ENCODE measurements at places on chromosomes 2 and 18. TPM values are rescaled to one million over a fixed set of nuclear protein-coding genes. Genes with fewer than 3 reads are reported as not detected.

ICOS gene
- not detected for polyA plus RNA-seq

DNA sequence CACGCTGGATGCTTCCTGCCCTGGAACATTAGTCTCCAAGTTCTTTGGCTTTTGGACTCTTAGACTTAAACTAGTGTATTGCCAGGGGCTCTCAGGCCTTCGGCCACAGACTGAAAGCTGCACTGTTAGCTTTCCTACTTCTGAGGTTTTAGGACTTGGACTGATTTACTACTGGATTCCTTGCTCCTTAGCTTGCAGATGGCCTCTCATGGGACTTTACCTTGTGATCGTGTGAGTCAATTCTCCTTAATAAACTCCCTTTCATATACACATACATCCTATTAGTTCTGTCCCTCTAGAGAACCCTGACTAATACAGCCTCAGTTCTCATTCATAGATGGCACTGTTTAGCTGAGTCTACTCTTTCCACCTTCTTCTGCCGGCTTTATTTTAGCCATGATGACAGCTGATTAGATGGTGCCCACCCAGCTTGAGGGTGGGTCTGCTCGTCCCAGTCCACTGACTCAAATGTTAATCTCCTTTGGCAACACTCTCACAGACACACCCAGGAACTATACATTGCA is 389.1 kb downstream of the NYAP2 start:
- no peak for DNase-seq

DNA sequence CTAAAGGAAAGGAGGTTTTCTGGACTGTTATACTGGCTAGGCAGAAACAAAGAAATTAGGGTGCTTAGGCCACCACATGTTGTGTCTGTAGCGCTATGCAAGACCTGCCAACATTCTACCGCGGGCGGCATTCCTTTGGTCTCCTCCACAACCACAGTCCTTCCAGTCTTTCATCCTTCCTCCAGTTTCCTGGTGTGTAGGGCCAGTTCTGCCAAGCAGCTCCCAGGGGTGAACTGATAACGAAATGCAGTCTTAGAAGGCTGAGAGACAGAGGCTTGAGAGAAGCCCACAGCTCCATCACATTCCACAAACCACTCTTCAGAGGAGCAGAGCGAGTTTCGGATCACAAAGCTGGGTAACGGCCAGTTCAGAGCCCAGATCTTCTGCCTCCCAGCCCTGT is 19.5 kb upstream of the CXXC1 start:
- no peak for DNase-seq

PROKR1 gene
- 0.31 TPM for polyA plus RNA-seq

GRCh38 chr2:192159208-192159607 is 35.5 kb downstream of the TMEFF2 start:
- DNase-seq: no peak

MEP1B gene
- polyA plus RNA-seq: not detected

COLEC11 gene
- 1.0 TPM for polyA plus RNA-seq

DNA sequence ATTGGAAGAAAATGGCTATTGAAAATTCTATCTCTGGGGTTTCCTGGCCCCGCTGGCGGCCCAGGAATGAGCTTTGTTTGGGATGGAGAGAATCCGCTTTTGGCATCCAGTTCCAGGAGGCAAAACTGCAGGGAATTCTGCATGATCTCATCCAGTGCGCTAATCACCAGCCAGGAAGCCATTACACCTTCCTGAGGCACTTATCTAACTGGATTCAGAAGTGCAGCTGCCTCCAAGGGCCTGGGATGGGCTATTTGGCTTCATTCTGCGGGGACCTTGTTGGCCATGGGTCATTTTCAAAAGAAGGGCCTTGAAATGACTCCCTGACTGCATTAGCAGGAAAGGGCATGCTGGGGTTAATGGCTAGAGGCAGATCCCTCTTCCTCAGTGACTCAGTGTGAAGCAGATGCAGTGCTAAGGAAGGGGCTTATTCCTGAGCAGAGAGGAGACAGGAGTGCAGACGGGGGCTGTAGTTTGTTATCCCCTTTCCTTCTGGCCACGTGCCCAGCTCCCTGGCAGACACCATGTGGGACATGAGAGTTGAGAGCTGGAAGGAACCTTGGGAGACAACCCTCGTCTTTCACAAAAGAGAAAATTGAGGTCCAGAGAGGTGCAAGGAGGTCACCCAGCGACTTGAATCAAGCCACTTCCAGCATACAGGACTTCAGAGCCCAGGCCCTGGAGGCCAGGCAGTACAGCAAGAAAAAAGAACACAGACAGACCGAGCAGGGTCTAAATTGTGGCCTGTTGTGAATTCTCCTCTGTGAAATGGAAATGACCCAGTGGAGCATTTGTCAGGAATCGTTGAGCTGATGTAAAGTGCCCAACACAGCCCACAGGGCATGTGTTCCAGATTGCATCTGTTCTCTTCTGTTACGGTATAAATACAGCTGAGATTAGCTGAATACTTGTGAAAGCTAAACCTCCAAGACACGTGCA is 161.8 kb downstream of the PRKCE start:
- DNase-seq: no peak

DNA sequence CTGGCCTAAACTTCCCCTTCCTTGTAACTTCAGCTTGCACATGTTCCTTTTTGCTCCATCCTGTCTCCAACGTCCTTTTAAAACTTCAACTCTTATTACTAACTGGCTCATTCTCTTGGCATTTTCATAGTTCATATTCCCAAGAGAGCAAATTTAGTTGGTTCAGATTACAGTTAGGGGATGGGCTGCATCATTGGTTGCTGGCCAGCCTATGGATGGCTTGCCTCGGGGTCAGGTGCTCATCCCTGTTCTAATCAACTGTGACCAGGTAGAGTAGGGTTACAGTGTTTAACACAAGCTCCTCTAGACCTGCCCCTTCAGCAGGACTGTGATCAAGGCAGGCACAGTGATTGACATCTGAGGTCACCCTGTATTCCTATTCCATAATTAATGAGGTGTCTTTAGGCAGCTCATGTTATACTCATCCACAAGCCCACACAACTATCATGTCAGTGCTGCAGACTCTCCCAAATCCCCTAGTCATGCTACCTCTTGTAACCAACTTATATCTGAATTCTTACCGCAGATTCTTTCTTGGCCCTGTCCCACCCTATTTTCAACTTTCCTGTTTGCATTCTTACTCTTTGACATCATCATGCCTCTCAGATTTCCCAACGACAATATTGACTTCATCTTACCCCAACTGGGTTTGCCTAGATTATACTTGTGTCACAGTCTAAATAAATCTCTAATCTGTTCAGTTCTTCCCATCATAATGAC is 293.3 kb downstream of the MTX2 start:
- DNase-seq: no peak

- DNase-seq: no peak
Observed at GRCh38 chr2:236694146-236694888, 124.7 kb downstream of the ACKR3 start.

GRCh38 chr2:138708682-138709241 is 71.4 kb downstream of the NXPH2 start:
- peak; percentile 10 for DNase-seq

GRCh38 chr18:25825979-25826776 is 264.2 kb downstream of the SS18 start:
- DNase-seq: no peak

- DNase-seq: no peak
Observed at GRCh38 chr2:161004379-161004778, 155.8 kb upstream of the TANK start.

M1AP gene
- 1.5 TPM for polyA plus RNA-seq

DNA sequence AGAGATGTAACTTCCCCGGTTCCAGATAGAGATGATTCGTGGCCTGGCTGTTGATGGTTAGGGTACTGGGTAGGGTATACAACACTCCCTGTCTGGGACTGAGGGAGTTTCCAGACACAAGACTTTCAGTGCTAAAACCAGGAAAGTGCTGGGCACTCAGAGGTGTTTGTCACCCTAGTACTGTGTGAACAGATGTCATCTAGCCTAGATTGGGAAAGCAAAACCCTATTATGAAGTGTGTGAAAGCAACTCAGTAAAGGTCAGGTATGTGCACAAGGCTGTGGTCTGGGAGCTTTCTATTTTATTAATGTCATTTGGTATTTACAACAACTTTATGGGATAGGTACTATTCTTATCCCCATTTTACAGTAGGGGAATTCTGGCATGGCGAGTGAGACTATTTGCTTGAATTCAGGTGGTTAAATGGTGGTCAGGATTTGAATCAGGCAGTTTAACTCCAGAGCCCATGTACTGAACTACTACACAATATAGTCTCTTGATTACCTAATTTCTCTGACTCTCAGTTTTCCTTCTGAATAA is 2.6 kb downstream of the BZW1 start:
- DNase-seq: no peak

DNA sequence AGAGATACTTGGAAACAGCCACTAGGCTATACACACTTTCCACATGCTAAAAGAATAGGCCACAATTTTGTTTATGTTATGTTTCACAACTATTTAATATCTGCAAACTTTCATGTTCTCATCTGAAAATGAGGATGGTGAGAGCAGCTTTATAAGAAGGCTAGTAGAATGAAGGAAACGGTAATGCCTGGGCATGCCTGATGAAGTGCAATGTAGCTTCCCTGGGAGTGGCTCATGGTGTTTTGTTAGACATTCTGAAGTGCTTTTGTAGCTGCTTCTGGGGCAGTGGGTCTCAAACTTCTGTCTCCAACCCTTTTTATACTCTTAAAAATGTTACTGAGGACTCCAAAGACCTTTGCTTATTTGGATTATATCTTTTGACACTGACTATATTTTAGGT is 193.3 kb upstream of the VWC2L start:
- no peak for DNase-seq

GKN2 gene
- polyA plus RNA-seq: 0.17 TPM

IL1A gene
- polyA plus RNA-seq: 0.08 TPM

GRCh38 chr2:175207741-175208438 is 26.4 kb upstream of the ATP5MC3 start:
- DNase-seq: no peak

GRCh38 chr2:122389694-122390093 is 634.2 kb downstream of the TSN start:
- DNase-seq: no peak

GRCh38 chr2:125004106-125004800 is 979.2 kb downstream of the CNTNAP5 start:
- DNase-seq: no peak

ZBTB7C gene
- 12.6 TPM for polyA plus RNA-seq

DNA sequence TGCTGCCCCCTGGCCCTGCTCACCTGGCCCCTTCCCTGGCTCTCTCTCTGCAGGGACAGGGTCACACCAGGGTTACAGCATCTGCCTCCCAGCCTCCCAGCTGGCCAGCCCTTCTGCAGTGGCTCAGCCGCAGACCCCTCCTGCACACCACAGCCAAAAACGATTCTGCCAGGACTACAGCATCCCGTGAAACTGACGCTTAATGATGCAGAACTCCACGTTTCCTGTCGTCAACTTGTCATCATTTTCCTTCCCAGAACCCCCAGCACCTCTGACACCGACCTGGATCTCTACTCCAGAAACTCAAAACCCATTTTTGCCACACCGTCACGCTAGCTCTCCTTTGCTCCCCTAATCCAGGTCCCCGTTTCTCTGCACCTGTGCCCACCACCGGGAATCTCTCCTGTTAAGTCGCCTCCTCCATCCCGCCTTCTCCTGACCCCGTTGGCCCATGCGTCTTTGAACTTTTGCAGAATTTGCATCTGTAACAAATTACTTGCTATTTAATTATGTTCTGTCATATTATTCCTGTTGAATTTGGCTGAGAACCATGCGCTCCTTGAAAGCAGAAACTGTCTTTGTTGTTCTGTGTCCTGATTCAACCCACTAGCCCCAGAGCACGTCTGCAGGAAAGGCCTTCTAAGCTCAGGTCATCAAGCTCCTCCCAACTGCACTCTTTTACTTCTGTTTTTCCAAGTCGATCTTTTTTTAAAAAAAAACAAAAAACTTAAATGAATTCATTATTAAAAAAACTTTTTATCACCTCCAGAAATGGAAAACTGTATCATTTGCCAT is 173.2 kb upstream of the COPS8 start:
- no peak for DNase-seq

DNA sequence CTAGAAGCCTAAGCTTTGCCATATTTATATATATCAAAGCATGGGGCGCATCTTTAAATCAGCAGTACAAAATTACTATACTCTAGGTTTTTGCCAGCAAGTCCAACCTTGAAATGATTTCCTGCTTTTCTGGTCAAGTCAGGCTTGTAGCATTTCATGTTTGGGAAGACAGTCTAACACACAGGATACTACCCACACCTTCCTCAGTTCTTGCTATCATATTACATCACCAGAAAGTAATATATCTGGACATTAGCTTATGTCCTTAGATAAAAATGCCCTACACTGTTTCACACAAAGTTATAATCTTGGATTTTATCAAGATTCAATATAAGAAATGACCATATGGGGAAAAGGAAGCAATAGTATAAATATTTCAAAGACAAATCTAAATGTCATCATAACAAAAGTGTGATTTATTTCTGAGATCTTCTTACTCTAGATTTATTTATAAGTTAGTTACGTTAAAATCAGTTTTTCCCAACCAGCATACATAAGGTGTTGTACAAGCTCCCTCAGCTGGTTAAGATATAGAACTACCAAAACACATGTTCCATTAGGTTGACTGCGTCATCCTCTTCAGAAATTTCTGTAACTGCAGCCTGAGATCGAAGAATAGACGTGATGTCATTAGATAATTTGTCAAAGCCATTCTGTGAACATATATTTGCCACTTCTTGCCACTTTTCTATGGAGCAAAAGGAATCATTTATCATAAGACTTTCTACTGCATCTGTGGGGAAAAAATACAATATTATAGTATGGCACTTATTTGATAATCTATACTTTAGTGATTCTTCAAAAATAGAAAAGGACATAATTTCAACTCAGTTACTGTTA is 56.6 kb downstream of the CLHC1 start:
- no peak for DNase-seq

CPS1 gene
- 5.3 TPM for polyA plus RNA-seq

DNA sequence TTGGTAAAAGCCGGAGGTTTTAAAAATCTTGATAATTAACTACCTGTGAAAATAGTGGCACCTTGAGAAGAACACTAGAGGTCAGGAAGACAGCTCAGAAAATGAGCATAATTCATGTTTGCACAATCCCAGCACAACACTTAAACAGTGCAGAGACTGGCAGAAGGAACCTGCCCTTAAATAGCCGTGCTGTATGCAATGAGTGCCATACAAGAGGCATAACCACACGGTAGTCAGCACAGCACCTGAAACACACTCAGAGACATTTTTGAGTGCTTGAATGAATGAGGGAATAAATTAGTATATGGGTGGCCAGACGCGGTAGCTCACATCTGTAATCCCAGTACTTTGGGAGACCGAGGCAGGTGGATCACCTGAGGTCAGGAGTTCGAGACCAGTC is 164.9 kb downstream of the PAX3 start:
- no peak for DNase-seq

GALNT5 gene
- 0.43 TPM for polyA plus RNA-seq

Measured in left renal cortex interstitium (tissue), 4 donors.